ENCODE measurements at places on chromosomes 5 and 9. TPM values are rescaled to one million over a fixed set of nuclear protein-coding genes. Genes with fewer than 3 reads are reported as not detected.

DNA sequence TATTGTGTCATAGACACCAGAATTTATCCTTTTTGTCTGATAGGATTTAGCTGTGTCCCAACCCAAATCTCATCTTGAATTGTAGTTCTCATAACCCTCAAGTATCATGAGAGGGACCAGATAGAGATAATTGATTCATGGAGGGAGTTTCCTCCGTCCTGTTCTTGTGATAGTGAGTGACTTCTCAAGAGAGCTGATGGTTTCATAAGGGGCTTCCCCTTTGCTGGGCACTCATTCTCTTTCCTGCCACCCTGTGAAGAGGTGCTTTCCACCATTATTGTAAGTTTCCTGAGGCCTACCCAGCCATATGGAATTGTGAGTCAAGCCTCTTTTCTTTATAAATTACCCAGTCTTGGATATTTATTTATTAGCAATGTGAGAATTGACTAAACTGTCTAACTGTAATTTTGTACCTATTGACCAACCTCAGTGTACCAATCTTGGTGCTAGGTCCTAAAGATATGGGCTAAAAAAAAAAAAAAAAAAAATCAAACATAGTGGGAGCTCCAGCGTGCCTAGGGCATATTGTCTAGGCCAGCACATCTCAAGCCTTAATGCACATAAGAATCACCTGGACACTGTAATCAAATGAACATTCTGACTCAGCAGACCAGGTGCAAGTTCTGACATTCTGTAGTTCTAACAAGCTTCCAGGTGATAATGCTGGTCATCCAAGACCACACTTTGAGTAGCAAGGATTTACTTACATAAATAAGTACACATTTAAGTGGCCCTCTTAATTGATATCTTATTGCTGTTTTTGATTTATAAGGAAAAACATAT is 30.5 kb downstream of the ST8SIA4 start:
- DNase-seq = no peak

LRRC8A gene
- total RNA-seq = 42.8 TPM

GRCh38 chr9:95580812-95581761 is 64.3 kb upstream of the PTCH1 start:
- no peak for DNase-seq

CCNI2 gene
- total RNA-seq = not detected

DNA sequence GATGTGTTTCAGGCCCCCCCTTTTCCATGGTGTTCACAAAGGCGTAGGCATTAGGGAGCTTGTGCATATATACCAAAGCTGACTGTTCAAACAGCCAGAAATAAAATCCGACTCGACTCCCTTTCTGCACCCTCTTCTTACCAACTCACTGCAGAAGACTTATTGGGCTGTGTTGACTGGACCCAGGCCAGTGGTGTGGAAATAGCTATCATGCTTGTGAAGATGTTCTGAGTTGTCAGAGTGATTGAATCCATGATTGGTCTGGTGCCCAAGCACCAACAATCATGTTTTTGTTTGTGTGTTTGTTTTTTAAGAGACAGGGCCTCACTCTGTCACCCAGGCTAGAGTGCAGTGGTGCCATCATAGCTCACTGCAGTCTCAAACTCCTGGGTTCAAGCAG is 21.6 kb downstream of the TJP2 start:
- no peak for DNase-seq

GRCh38 chr5:138955671-138956295 is 80.6 kb upstream of the LRRTM2 start:
- no peak for DNase-seq

DNA sequence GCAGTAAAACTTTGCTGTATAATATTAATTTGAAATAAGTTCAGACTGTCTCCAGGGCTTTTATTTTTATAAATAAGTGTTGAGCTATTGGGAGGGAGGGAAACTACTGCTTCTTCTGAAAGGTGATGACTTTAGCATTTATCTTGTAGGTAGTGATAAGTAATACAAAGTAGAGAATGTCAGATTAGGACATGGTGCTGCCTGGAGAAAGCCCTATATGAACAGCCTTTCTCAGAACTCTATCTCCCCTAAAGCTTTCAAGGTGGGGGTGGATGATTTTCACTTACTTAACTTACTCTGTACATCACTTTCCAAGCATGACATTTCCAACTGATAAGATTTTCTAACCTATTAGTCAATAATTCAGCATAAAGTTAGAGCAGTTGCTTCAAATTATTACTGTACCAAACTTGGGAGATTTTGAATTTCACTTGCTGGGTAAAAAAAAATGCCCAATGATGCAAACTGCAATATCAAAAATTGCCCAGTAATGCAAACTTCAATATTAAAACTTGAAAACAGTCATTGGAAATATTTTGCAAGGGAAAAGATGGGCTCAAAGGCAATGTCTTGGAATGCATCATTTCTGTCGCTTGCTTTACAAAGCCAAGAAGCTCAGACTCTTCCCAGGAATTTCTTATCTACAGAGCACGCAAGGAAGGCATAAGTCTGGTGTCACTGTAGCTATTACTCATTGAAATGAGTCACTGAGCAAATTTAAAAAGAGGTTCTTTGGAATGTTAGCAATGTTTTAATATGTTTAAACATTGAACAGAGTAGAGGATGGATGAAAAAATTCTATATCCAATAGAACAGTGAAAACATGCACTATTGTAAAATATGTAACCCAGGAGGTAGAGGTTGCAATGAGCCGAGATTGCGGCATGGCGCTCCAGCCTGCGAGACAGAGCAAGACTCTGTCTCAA is 569.5 kb downstream of the PSAT1 start:
- no peak for DNase-seq

DNA sequence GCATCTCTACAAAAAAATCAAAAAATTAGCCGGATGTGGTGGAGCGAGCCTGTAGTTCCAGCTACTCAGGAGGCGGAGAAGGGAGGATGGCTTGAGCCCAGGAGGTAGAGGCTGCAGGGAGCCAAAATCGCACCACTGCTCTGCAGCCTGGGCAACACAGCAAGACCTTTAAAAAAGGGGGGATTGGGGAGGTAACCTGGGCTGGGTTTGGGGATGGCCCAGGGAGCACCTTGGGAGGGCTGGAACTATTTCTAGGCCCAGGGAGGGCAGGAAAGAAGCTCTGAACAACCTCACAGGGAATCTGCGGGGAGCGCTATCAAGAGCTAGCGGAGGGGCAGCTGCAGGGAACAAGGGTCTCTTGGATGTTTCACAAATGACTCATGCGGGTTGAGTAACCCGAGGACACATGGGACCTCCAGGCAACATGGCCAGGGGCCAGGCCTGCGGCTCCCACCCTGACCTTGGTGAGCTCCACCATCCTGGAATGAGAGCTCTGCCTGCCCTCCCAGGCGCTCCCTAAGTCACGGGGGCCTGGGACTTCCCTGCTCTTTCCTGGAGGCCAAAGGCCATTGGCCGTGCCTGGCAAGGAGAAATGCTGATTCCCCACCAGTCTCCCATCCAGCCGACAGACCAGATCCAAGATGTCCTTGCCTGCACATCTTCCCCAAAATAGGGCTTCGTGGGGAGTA is 23.4 kb downstream of the SARDH start:
- no peak for DNase-seq

RNF183 gene
- total RNA-seq = 0.09 TPM

ARID3C gene
- total RNA-seq = 5.3 TPM

- no peak for DNase-seq
These were observed 121.1 kb downstream of the CYLC2 start for GRCh38 chr9:103116246-103116645.

FGD3 gene
- 0.68 TPM for total RNA-seq

DNA sequence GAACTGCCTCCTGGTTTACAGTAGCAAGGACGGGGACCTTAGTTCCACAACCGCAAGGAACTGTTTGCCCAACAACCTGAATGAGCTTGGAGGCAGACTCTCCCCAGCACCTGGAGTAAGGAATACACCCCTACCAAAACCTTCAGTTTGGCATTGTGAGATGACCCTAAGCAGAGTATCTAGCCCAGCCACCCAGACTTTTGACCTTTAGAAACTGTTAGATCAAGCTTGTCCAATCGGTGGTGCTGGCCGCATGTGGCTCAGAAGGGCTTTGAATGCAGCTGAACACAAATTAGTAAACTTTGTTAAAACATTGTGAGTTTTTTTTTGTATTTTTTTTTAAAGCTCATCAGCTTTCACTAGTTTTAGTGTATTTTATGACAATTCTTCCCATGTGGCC is 86.9 kb upstream of the C9orf72 start:
- no peak for DNase-seq

DNA sequence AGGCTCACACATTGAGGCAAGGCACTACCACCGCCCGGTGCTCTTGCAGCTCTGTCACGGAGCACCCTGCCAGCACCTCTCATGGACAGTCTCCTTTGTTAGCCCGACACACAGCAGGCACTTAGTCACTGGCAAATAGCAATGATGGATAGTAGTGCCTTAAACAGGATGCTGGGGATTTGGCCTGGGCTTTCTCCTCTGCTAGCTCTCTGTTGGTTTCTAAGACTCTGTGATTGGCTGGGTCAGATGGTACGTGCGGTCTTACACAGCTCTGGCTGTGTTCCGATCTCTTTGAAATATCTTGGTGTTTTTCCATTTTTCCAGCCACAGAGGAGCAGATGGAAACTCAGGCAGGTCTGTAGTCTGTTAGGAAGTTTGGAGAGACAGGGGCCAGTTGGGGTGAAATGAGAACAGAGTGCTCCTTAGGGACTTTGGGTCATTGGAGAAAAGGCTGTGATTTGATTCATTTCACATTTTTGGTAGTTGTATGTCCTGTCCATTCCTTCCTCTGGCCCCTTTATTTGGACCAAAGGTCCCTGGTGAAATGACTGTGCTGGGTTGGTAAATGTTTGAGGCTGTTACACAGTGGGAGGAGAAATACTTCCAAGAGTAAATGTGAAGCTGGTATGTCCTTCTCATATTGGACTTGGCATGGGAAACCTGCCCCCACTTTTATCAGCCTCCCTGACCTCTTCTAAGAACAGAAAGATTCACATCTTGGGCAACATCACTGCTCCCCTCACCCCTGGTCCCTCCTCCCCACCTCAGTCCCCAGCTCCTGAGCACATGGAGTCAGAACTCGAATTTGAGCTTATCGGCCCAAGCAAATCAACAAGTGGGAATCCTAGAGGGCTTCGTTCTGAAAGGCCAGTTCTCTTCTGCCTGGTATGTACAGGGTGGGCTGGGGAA is 3.4 kb downstream of the SMIM3 start:
- DNase-seq = peak; percentile 20

CD274 gene
- total RNA-seq = not detected

ECSCR gene
- not detected for total RNA-seq

FAF2 gene
- 33.4 TPM for total RNA-seq

CDC37L1 gene
- 32.1 TPM for total RNA-seq

DNA sequence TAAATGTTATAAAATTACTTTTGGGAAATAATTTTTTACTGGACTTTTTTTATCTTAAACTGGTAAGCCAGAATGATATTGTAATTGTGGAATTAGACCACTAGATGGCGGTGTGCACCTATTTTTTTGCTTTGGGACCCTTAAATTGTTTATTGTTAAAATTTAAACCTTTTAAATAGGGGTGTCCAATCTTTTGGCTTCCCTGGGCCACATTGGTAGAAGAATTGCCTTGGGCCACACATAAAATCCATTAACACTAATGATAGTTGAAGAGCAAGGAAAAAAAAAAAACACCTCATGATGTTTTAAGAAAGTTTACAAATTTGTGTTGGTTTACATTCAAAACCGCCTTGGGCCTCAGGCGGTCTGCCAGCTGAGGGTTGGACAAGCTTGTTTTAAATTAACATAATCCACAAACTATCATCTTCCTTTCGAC is 28.4 kb upstream of the GADD45G start:
- DNase-seq = peak; percentile 27

DNA sequence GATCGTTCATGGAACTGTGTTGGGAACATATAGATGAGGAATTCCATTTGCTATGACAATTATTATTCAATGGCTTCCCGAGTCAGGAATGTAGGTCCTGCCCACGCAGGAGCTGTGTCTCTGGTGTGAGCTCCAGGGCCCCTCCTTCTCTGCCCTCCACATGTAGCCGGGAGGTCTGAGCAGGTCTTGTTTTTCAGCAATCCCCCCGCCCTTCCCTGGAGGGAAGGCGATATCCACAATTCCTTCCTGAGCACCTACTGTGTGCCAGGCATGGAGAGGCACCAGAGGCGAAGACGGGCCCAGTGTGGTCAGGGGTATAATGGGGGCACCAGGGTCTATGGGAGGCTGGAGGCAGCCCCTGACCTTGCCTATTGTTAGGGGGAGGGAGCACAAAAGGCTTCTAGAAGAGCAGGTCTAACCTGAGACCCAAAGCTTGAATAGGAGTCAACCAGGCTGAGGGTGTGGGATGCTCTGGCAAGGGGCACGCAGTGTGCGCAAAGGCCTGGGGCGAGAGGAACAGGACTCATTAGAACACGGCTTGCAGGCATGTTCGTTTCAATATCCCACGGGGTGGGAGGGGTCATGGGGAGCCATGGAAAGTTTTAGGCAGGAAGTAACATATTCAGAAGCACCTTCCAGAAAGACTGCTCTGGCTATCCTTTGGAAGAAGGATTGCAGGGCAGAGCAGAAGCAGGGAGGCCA is 154.9 kb downstream of the C9orf50 start:
- DNase-seq = no peak

DNA sequence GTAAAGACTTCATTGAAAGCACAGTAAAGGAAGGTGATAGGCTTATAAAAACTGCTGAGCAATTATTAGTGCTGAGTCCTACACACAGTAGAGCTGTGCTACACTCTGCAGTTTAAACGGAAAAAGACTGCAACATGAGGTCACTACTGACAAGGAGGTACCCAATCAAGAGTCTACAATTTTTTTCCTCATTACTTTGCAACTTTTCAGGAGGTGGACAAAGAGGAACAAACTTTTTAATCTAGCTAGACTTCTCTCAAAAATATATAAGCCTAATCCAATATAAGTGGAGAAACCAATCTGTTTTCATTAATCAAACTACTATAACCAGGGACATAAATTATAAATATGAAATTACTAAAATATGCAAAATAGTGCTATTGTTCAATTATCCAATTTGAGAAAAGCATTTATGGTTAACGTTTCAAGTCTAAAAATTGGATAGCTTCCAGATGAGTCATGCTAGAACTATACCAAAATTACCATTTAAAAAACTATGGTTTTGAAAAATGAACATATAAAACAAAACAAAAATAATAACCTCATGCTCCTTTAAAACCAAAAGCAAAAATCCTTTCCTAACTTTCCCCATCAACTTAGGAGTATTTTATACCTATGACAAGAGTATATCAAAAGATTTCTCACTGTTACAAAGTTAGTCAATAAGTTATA is 37.7 kb downstream of the FAM13B start:
- DNase-seq = no peak

SLC46A2 gene
- not detected for total RNA-seq

LECT2 gene
- total RNA-seq = not detected

PSMB7 gene
- 270 TPM for total RNA-seq
